ENCODE measurements at places on chromosomes 3 and 15. TPM values are rescaled to one million over a fixed set of nuclear protein-coding genes. Genes with fewer than 3 reads are reported as not detected.
A peak's percentile ranks its signal among the peaks of the same experiment; 100 is the strongest.

GRCh38 chr15:27414168-27414870, 443.3 kb downstream of the GABRG3 start:
- DNase-seq, result no peak

DNA sequence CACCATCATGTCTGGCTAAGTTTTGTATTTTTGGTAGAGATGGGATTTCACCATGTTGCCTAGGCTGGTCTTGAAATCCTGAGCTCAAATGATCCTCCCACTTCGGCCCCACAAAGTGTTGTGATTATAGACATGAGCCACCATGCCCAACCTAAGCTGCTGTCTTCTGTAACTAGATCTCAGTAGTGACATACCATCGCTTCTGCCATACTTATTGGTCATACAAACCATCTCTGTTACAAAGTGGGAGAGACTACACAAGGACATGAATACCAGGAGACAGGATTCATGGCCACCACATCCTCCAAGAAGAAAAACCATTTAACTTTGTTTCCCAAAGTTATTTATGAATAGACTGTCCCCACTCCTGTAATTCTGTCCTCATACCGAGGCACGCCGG, 81.3 kb downstream of the SMAD6 start:
- peak; percentile 32 for DNase-seq

DNA sequence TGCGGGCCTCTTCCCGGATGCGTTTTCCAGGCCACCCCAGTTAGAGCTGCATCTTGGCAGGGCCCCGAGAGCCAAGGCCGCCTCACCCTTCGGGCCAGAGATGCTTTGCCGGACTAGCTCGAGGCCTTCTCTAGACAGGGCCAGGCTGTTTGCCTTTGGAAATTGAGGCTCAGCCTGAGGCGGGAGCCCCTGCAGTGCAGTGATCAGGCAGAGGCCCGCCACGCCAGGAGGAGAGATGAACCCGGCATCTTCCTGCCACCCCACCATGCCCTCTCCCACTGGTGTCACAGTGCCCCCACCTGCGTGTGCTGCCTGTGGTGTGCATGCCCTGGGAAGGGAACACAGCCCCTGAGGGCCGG, 8.9 kb upstream of the ROPN1B start:
- no peak for DNase-seq

DNA sequence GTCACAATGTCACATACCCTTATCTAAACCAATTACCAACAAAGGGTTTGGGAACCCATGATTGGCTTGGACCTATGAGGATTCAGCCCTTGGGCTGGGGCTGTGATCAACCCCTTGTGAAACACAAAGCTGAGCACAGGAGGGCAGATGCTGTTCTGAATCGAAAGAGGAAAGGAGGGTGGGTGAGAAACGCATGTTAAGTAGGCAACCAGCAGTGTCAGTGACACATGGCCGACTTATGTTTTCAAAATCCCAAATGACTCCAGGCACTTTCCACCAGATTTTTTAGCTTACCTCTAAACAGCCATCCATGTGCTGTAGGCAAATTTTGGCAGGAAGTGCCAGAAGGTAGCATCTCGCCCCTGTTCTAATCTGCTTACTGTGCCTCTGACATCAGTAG, 34.1 kb upstream of the KLHL25 start:
- DNase-seq, result no peak

DNA sequence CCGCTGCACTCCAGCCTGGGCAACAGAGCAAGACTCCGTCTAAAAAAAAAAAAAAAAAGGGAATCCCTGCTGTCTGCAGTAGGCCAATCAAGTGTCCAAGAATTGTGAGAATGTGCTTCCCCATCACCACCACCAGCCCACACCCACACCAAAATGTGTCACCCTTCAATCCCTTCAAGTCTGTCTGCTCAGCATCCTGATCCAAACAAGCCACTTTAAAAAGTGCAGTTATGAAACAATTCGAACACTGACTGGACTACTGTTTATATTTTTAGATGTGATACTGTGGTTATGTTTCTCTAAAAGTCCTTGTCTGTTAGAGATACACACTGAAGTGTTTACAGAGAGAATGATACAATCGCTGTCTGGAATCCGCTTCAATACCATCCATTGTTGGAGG, 78.1 kb upstream of the CGNL1 start:
- DNase-seq, result no peak

GRCh38 chr3:170866499-170866898, 3.5 kb downstream of the RPL22L1 start:
- DNase-seq, result no peak

The WDR93 gene
- total RNA-seq, result not detected

DNA sequence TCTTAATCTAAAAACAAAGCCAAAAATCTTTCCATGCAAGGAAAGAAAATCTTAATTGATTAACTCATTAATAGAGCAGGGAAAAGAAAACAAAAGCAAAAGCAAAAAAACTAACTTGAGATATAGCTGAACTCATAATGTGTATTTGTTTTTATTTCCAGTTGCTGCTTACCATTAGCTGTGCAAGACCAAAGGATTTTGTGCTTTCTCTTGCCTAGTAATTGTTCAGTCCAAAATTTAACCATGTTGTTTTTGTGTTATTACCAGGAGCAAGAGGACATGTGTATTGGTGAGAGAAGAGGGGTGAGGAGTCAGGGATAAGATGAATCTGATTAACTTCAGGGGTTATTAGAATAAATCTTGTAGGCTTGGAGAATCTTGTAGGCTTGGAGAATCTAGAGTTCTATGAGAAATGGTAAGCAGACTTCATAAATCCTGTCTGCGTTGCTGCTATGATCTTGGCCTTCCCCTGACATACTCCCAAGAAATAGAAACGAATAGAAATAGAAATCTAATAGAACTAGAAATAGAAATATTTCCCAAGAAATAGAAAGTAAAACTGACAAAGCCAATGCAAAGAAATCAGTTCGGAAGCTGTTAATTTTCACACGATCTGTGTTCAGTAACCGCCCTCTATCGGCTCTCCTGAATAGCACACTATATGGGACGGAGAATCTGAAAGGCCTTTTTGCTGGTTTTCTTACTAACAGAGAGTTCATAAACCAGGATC, 72.6 kb upstream of the TNFSF10 start:
- DNase-seq, result no peak

The GPR62 gene
- not detected for total RNA-seq

DNA sequence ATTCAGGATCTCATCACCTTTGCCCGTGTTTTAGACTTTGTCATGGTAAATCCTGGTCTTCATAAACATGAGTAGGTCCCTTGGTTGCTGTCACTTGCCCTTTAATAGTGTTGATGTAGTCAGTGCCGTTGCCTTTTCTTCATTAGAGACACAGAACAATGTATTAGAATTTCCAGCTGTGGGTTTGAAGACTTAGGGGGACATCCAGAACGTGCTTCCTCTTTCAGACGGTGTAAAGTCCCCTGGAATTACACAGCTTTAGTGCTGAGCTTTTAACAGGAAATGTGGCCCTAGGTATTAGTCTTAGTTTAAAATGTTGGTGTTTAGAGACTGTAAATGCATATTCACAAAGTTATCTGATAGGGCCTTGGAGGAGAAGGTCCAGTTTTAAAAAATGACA, 8.8 kb upstream of the LRCH3 start:
- no peak for DNase-seq

GRCh38 chr15:76163457-76164295, 103.9 kb downstream of the TMEM266 start:
- peak; percentile 76 for DNase-seq

The PLA2G4D gene
- total RNA-seq, result not detected

The PP2D1 gene
- not detected for total RNA-seq

GRCh38 chr15:50335251-50335650, 19.7 kb downstream of the GABPB1 start:
- DNase-seq, result peak; percentile 10

GRCh38 chr3:27312044-27312668, 57.0 kb downstream of the NEK10 start:
- no peak for DNase-seq

The FGF12 gene
- total RNA-seq, result 1.2 TPM

The ICE2 gene
- 40.0 TPM for total RNA-seq

- DNase-seq, result no peak
These were observed 363.6 kb upstream of the CCDC54 start for GRCh38 chr3:107013641-107014040.

DNA sequence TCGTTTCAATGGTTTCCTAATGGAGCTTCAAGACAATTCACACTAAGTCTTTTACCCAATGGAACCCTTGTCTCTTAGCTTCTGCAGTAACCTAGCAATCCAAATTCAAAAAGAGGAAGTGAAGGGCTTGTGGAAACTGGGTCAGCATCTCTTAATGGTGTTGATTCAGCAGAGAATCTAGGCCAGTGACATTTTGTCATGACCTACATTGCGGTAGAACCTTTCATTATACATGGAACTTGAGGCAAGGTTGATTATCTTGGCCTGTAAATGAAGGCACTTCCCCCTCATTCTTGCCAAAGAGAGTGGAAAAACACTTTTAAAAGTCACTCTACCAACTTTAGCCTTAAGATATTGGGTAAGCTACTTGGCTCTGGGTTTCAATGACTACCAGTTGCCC, 42.8 kb downstream of the C2CD4B start:
- DNase-seq, result no peak

DNA sequence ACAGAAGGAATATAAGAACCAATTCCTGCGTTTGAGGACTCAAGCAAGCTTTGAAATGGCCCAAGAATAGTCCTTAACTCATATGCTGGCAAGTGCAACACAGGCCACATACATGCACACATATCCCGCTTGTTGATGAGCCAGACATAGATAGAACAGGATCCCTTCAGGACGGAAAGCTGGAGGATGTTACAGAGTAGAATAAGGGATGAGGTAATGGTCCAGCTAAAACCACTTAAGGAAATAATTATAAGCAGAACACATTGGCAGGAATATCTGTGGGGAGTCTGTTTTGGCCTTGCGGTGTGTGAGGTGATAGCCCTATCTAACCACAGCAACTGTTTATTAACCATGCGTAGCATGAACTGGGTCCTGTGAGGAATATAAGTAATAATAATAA, 25.0 kb downstream of the SCG3 start:
- no peak for DNase-seq

The ITIH4 gene
- 55.4 TPM for total RNA-seq

- DNase-seq, result no peak
These were observed 90.4 kb upstream of the TSEN2 start for GRCh38 chr3:12393894-12394293.

GRCh38 chr15:66287461-66288057, 5.8 kb upstream of the DIS3L start:
- DNase-seq, result no peak

The CHCHD4 gene
- 9.4 TPM for total RNA-seq

DNA sequence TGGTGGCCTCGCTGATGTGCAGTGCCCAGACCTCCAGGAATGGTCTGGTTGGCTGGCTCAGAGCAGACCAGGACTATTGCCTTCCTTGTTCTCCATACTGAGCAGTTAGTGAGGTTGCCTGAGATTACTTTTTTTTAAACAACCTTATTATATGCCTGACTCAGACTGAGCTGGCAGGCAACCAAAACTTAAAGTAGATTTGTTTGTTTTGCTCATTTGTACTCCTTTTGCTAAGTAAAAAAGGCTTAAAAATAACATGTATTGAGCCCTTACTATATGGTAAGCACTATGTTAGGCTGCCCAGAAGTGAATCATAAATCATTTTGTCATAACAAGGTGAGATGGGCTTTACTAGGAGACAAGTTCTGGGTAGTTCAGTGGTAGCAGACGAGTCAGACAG, 92.4 kb downstream of the GHSR start:
- DNase-seq, result peak; percentile 47

DNA sequence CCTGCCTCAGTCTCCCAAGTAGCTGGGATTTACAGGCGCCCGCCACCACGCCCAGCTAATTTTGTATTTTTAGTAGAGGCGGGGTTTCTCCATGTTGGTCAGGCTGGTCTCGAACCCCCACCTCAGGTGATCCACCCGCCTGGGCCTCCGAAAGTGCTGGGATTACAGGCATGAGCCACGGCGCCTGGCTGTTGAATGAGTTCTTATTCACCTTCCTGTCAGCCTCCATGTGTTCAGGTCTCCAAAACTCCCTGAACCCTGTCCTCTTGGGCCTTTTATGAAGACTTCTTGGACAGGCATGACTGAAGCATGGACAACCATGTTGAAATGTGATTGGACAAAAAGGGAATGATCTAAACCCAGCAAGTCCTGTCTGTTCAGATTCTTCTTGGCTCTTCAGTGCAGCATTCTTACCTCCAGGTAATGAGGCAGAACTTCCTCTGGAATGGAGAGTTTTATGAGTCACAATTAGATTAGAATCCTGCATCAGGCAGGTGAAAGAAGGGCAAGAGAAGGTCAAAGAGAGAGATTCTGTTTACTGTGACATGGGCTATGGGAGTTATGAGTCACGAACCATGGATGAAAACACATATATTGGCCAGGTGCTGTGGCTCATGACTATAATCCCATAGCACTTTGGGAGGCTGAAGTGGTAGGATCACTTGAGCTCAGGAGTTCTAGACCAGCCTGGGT, 23.1 kb upstream of the EIF4A2 start:
- DNase-seq, result no peak

DNA sequence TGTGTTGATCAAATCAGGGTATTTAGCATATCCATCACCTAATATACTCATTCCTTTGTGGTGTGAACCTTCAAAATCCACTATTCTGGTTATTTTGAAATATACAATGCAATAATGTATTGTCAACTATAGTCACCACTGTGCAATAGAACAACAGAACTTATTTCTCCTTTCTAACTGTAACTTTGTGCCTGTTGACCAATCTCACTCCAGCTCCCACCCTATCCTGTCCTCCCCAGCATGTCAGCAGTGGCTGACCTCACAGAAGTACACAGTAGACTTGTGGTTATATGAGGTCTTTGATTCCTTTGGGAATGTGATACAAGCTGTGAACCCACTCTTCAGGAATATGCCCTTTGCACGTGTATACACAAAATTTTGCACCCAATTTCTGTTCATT, 64.2 kb downstream of the ECT2 start:
- no peak for DNase-seq

The EPHA6 gene
- total RNA-seq, result 2.8 TPM

The PLA2G4E gene
- not detected for total RNA-seq

The MST1R gene
- 13.1 TPM for total RNA-seq

DNA sequence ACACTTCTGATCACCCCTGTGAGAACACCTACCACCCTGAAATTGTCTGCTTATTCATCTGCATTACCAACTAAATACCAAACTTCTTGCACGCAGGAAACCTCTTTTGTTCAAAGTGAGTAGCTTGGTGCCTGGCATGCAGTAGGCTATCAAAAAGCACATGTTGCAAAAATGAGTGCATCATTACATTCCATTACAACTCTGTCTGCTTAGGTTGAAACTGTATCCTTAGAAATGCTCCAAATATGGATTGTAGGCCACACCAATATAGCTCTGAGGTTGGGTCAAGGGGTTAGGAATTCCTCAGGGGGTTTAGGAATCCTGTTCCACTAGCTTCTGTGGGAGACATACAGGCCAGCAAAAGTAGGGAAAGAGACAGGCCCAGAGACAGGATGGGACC, 107.2 kb downstream of the THRB start:
- DNase-seq, result no peak

DNA sequence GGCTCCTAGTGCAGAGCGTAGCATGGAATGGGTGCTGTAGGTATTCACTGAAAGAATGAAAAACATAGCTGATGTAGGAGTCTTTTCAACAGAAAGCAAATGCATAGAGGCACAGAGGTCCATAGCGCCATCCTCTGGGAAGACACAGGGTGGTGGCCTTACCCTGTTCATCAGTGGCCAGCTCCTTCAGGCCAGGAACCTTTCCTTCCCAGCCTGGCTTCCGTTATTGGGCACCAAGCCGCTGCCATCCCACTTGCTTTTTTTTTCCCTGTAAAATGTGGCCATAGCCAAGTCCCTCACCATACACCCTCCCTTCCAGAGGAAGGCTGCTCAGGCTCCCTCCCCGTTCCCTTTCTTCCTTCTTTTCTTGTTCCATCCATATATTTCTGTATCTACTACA, 118.1 kb downstream of the ZNF621 start:
- no peak for DNase-seq

The BFSP2 gene
- not detected for total RNA-seq

- DNase-seq, result no peak
These were observed 13.6 kb downstream of the TMOD3 start for GRCh38 chr15:51842852-51843737.

The GDPGP1 gene
- total RNA-seq, result 7.1 TPM

The GUCA1C gene
- total RNA-seq, result not detected
